ENCODE measurements at places on chromosomes 2 and 18. TPM values are rescaled to one million over a fixed set of nuclear protein-coding genes. Genes with fewer than 3 reads are reported as not detected.

The TXNDC2 gene
- 8.8 TPM for total RNA-seq

The NEB gene
- total RNA-seq, result 3.2 TPM

DNA sequence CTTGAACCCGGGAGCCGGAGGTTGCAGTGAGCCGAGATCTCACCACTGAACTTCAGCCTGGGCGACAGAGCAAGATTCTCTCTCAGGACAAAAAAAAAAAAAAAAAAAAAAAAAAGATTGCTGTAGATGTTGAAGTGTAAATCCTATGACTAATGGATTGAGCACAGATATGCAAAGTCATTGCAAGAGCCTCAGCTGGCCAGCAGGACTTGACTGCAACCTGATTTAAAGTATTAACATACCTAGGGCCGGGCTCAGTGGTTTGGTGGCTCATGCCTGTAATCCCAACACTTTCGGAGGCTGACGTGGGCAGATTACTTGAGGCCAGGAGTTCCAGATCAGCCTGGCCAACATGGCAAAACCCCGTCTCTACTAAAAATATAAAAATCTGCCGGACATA lies 103.4 kb upstream of the MSH2 start:
- no peak for DNase-seq

- DNase-seq, result no peak
These were observed 6.0 kb downstream of the SEPTIN10 start for GRCh38 chr2:109607766-109608165.

- no peak for DNase-seq
These were observed 99.5 kb upstream of the NPAS2 start for GRCh38 chr2:100720445-100720844.

- DNase-seq, result no peak
These were observed 67.4 kb downstream of the KLHL29 start for GRCh38 chr2:23452372-23452771.

DNA sequence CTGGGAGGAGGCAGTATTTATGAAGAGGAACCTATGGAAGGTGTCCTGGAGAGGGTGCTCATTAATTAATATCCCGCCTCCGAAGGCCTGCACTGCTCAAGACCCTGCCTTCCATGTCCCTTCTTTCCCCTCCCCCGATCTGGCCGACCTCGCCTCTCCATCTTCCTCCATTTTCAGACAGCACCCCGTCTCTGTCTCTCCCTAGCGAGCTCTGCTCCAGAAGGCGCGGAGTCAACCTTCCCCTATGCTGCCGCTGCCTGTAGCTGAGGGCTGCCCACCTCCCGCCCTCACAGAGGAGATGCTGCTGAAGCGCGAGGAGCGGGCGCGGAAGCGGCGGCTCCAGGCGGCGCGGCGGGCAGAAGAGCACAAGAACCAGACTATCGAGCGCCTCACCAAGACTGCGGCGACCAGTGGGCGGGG lies 1.1 kb upstream of the WBP1 start:
- no peak for DNase-seq

DNA sequence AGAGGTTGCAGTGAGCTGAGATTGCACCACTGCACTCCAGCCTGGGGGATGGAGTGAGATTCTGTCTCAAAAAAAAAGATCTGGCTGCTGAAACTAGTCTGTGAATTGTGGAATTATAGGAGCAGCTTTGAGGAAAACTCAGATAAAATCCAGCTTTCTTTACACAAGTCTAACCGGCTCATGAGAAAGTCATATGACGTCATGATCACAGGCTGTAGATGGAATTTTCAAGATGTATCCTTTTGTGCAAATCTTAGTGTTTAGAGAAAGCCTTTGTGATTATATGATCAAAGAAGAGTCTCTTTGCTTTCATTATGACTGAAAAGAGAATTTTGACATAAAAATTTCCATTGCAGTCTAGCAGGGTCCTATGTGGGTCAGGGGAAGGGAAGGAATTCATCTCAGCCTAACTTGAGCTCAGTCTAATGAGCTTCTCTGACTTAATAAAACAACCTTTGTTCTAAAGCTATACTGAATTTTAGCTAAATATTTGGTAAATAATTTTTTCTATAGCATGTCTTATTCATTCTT lies 90.2 kb upstream of the NCK2 start:
- DNase-seq, result no peak

Data from thoracic aorta (tissue), 2 donors.